ENCODE measurements at places on chromosomes 2 and 18.

DNA sequence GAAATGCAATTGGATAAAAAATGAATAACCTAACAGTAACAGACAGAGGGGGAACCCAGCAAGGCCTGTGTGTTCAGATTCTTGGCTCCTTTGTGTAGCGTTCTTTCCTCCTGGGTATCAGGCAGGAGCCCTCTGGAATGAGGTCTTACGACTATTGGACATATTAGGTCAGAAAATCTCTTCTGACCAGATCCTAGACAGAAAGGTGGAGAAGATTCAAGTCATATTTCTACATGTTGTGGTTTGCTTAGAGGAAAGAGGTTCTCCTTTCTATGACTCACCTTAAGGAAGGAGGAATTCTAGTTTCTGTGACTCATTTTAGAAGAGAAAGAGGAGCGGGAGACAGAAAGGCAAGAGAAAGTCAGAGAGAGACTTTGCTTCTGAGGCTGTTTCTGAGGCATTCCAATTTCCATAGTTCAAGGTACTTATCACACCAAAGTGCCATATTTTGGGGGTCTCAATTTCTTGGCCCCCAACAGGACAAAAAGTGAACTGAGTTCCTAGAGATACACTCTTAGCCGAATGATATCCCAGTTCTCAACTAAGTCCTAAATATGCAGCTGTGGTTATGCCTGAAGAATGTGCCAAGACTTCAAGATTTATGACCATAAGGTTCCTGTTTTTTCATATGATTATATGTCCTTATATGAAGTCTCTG lies 618.6 kb downstream of the ZEB2 start:
- no peak for DNase-seq

DNA sequence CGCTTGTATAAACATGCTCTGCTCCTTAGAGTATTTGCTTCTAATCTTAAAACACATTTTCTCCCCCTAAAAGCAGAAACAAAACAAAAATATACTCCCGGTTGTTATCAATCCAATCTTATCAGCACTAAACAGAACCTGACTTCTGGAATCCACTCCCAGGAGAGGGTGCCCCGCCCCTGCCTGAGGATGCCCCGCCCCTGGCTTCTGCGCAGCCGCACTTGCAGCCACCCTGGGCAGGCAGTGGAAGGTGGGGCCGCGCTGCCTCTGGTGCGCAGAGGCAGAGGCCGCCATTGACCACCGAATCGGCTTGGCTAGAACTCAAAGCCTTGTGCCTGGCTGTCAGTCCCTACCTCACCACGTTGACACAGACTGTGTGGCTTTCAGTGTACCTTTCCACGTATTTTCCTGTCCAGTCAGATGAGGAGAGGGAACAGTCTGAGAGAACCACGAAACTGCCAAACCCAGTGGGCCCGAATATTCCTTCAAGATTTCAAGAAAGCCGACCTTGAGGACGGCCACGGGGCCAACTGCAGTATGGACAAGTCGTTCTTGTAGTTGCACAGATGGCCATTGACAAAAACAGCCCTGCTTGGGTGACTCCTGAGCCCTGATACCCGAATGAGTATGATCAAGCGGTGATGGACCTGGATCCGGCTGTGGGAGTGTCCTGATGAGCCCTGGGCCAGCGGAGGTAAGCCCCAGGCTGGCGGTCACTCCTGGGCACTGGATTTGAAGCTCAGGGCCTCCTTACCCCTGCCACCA lies 46.2 kb upstream of the ARHGAP28 start:
- no peak for DNase-seq

DNA sequence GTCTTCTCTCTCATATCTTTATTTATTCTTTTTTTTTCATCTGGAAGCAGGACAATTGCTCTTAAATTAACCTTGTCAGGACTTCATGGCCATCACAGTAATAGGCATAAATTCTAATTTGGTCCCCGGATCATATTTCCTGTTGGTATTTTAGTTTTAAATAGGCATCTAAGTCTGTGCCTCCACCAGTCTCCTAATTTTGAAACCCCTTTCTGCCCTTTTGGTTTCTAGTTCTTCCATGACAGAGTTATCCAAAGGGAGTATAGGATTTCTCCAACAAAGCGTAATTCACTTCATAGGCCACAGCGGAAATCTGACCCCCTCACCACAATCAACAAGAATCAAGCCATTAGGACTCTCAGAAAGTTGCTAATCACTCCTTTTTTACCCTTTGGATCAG lies 3.8 kb downstream of the EPHA4 start:
- no peak for DNase-seq

DNA sequence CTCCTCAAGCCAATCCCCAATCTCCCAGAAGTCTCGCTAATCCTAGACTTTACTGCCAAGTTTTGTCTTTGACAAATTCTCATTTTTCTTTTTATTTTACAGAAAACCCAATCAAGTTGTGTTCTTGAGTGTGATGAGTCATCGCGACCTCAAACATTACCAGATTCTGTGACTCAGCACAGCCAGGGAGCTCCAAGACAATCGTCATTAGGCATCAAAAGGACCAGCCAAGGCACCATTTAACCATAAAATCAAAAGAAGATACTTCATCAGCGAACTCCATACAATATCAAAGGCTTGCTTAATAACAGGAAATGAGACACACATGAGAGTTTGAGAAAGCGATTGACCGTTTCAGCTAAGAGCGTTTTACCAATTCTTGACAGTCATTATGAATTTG lies 146.2 kb upstream of the AGAP1 start:
- no peak for DNase-seq

DNA sequence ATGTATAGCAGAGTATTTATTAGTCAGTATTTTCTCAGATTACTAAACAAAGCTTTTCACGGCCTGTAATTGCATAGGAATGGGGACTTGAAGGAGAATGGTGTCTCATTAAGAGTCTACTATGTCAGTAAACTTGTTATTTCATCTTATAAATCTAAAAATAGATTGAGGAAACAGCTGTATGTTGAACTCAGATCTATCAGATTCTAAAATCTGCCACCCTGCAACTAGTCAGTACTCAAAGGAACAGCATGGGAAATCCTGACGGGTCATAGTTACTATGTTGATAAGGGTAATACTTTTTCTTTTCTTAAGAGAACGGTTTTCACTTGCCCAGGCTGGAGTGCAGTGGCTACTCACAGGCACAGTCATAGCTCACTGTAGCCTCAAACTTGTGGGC lies 70.2 kb upstream of the EMILIN2 start:
- no peak for DNase-seq

GRCh38 chr18:332007-332406 lies 64.2 kb upstream of the THOC1 start:
- no peak for DNase-seq

GRCh38 chr2:205898744-205899143 lies 187.2 kb downstream of the INO80D start:
- no peak for DNase-seq

- no peak for DNase-seq
These were observed 34.6 kb upstream of the TBR1 start for GRCh38 chr2:161381546-161381945.

DNA sequence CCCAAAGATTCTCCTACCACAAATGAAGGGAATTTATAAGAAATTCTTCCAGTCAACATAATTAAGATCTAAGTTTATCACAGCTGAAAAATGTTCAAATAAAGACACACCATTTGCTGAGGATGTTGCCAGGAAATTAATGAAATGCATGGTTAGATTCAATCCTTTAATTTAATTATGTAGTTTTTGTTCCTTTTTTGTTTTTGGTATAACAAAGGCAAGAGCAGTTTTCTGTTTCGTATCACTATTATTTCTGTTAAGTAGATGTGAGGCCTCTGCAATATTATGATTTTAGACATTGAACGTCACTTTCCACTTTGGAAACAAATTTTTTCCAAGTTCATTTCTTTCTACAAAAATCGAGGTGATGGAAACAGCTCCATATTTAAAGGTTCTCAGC lies 440.0 kb downstream of the THSD7B start:
- no peak for DNase-seq

DNA sequence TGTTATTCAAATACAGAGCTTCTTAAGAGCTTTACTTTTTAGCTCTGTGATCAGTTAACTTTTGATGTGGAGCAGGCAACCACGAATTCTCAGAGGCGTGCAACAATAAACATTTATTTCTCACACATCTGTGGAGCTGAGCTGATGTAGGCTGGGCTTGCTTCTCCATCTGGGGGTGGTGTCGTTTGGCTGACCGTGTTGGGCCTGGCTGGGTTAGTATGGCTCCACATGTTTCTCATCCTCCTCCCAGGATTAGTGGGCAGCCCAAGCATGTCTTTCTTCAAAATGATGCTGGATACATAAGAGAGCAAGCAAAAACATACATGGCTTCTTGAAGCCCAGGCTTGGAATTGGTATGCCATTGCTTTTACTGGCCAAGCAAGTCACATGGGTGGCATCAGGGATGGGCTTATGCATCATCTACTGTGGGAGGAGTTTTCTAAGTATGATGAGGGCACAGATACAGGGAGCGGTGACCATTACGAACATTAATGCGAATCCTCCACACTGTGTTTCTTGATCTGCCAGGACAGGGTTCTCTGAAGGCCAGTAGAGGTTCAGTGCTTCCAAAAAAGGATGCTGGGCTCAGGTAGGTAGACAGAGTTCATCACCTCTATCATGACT lies 157.0 kb upstream of the TNP1 start:
- DNase-seq: no peak

- DNase-seq: no peak
These were observed 86.4 kb downstream of the EML6 start for GRCh38 chr2:54809819-54810218.

GRCh38 chr18:34219651-34220050 lies 5.1 kb downstream of the NOL4 start:
- no peak for DNase-seq

DNA sequence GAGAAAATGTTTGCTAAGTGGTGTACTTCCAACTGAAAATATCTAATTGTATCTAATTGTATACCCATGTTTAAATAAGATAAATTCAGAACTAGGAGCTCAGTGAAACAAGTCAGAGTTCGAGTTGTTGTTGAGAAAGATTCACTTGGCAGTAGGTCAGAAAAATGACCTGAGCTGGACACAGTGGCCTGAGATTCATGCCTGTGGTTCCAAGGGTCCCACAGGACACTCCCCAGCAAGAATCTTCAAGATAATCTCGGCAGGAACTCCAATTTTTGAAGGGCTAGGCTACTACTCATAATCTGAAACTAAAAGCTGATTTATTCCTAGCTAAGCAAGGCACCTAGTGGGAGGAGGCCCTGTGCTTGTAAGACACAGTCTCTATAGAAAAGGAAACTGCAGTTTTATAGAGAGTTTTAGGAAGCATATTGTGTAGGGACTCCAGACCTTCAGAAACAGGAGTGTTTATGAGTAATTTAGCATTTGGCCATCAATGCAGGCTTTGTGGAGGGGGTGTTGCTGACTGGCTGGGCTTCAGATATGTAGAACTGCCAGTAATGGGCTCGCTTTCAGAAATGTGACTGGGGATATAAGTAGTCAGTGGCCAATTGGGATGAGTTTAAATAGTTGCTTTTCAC lies 43.2 kb downstream of the SP140 start:
- DNase-seq: no peak
